ENCODE measurements at places on chromosomes 1 and 21.

- DNase-seq, result no peak
These were observed 54.6 kb upstream of the BOLA1 start for GRCh38 chr1:149844650-149845255.

DNA sequence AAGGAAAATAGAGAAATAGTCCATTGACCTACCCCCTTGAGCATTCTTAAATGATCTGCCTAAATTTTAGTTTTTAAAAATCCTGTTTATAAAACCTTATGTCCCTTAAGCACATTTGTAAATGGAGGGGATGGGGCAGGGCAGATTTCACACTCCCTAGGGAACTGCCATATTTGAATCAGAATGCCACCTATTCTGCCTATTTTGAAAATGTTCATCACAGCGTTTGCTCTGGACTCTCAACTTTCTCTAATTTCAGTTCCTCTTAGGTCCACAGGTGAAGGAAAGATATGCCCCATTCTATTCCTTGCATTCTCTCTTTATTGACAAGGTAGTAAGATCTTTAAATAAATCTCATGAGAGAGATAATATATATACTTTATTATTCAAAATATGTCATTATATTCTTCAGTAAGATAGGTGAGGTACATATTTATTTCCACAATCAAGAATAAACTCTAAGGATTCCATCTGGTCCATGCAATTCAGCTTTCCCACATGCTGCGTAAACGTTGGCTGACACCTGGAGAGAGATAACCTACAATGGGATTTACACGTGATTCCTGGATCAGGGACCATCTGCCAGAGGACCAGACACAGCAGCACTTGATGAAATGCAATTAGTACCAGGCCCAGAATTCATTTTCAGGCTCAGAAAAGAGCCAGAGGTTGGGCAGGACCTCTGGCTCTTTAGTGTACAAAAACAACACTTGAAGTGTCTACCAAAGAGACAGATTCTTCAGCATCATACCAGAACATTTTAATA is 1.2 kb upstream of the LPGAT1 start:
- no peak for DNase-seq

- peak; percentile 51 for DNase-seq
These were observed 6.6 kb downstream of the CCDC190 start for GRCh38 chr1:162854245-162854882.

DNA sequence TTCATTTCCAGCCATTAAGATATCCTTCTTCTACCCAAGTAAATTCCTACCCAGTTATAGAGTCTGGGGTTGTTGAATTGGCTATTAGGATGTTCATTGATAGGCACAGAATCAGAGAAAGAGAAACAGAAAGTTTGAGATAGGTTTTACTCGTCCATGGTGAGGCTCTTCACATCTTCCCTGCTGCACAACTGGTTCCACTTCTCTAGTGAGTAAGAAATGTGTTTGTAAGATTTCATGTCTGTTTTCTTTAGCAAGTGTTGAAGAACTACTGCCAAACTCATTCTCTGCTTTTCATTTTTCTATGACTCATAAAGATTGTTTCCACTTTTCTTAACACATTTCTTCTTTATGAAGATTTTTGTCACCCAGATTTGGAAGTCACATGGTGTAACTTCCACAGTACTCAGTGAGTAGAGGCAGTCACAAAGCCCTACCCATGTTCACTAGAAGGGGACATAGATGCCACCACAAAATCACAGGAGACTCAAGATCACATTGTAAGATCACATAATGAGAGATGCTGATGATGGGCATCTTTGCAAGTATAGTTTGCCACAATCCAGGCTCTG is 152.3 kb downstream of the SNX7 start:
- DNase-seq, result no peak

GRCh38 chr1:230254265-230254664 is 171.9 kb downstream of the PGBD5 start:
- DNase-seq, result no peak

GRCh38 chr1:85277802-85278201 is 1.4 kb upstream of the BCL10 start:
- DNase-seq, result no peak

DNA sequence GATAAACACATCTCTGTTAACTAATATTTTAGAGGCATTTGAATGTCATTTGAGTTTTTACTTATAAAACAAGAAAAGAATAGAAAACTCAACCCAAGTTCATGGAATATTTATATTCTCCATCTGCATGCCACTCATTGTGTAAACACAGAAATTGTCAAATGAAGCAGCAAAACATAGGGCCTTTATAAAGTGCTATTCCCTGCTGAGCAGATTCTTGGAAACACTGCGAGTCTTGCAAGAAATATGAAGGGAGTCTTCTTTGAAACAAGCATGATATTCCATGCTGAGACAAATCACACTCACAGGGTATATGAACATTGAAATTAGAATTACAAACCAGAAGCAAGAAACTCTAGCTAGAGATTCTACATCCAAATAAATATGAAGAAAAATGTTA is 655.8 kb downstream of the BRINP3 start:
- no peak for DNase-seq

- no peak for DNase-seq
These were observed 125.9 kb downstream of the HFM1 start for GRCh38 chr1:91278754-91279153.

DNA sequence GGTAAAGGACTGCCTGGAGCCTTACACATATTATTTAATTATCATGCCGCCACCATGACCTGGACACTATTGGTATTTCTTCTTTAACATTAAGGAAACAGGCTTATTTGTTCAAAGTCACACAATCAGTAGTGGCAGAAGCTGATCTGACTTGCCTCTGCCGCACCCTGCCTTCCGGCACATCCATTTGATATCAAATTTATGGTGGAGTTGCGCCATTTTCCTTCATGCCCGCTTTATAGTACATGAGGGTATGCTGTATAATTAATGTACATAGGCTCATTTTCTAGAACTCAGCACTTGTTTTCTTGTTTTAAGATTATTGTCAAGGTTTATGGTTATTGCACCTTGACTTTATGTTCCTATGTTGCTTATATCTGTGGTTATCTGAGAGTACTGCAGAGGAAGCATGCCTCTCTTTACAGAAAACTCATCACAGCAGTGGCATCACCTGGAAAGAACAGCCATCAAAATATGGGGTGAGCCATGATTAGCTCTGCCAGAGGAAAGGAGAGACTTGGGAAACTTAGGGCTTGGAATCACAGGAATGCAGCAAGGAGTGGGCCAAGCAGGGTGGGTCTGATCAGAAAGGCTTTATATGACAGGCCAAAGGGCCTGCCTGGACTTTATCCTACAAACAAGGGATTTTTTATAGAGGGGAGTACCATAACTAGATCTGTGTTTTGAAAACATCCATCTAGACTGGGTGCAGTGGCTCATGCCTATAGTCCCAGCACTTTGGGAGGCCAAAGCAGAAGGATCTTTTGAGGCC is 72.2 kb upstream of the GJB5 start:
- DNase-seq, result no peak

DNA sequence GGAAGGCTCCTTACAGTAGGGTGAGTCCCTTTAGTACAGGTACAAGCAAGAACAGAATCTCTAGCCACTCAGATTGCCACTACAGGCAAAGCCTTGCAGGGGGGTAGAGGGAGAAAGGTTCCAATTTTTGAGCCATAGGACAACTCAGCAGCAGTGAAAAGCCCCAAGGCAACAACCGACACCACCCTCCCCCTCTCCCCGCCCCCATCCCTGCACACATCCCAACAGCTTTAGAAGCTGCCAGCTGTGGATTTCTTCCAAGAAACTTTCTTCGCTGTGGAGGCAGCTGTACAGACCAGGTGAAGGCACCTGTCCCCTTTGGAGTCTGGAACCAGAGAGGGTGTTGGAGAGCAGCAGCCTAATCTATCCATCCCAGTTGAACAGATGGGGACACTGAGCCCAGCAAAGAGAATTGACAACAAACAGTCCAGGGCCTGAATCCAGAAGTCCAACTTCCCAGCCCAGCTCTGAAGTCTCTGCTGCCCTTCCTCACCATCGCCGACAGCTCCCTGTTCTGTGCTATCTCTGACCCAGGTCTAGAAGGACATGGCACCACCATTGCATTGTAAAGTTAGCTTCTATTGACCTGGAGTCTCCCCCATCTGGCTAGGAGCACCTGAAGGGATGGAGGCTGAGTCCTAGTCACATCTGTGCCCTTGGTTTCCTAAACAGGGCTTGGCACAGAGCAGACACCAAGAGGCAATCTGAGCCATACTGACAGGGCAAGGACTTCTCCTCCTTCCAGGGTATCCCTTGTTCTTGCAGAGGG is 2.2 kb downstream of the TENT5B start:
- DNase-seq, result no peak

DNA sequence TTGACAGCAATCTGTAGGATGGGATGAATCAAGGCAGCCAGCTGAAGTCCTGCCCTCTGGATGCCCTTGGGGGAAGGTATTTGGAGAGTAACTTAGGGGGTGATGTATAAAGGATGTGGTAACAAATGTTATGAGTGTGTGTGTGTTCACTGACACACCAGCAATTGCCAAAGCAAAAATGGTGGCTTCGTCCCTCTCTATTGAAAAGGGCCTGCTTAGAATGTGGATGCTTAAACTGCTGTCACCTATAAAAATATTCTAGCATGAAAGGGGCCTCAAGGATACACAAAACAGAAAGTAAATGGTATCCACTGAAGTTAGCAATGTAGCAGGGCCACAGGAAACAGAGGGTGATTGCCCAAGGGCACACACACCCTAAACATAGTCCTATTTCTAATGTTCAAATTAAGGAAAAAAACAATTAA is 15.1 kb upstream of the AIM2 start:
- DNase-seq, result no peak

DNA sequence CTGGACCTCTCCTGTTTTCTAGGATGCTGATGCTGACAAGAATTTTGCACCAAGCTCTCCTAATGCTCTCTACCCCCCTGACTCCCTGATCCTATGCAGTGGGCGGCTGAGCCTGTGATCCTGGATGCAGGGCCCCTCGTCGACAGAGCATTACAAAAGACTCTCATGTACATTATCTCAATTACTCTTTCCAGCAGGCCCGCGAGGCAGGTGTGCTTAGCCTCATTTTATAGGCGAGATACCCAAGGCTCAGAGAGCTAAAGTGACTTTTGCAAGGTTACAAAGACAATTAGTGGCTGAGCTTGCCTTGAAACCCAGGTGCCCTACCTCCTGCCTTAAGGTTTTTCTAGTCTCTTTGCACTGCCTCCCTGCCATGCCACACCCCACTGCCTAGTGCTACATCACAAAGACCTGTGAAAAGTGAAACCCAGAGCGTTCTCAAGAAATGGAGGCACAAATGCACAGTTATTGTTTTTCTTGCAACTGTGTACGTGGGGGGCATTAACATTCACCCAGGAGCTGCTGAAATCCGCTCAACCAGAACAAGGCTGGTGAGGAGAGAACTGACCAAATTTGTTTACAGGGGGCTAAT is 10.0 kb upstream of the C8A start:
- no peak for DNase-seq

- no peak for DNase-seq
These were observed 21.9 kb upstream of the NBL1 start for GRCh38 chr1:19622204-19622603.

DNA sequence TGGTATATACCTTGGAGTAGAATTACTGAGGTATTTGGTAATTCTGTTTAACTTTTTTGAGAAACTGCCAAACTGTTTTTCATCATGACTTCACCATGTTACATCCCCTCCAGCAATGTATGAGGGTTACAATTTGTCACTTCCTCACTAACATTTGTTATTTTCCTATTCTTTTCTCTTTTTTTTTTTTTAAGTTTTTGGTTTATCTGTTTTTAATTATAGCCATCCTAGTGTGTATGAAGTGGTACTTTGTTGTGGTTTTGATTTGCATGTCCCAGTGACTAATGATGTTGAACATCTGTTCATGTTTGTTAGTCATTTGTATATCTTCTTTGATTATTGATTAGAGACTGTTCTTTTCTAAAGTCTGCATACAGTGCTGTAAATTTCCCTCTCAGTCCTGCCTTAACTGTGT is 147.3 kb downstream of the HS2ST1 start:
- DNase-seq, result no peak

- no peak for DNase-seq
These were observed 967.8 kb upstream of the NCAM2 start for GRCh38 chr21:20030390-20030789.

- DNase-seq, result no peak
These were observed 140.4 kb upstream of the KCNE2 start for GRCh38 chr21:34223376-34223775.

DNA sequence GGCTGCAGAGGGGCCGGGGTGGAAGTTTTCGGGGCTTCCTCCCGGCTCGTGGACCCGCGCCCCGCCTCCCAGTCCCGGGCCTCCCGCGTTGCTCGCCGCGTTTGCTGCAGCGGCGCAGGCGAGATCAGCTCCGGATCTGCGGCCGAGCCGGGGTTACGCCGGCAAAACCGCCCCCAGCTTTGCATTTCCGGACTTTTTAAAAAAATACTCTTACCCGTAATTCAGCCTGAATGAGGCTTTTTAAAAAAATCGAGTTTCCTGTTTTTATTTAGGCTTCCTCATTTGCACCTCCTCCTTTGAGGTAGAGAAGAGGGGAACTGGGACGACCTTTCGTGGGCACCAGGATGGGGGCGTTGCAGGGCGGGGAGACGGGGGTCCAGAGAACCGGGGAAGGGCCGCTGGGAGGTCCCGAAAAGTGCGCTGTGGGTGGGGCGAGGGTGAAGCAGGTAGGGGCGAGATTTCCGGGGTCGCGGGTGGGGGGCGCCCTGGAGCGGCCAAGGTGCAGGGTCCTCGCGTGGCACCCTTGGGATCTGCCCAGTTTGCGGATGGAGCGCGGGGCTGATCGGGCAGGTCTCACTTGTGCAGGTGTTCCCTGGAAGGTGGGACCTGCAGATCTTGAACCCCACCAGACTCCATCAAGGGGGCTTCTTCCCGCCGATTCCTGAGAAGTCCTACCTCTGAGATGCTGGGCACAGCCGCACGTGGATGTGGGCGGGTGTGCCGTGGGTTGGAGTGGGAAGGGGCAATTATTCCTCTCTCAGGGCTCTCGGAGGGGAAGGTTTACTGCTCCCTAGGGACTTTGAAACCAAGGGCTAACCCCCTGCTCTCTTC is 1.1 kb downstream of the PIK3CD start:
- DNase-seq, result peak; percentile 34

DNA sequence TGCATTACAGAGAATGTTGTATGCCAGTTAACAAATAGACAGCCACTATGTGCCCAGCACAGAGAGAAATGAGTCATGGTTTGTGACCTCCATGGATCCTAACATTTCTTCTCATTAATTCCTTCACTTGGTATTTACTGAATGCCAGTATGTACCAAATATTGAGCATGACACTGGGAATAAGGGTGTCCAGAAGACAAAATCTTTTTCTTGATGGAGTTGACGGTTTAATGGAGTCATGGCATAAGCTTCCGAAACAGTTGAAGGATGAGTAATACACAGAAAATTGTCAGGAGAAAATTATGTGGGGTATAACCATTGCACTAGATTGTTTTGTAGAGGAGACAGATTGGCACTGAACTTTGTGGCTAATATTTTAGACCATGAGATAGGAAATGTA is 36.9 kb downstream of the PTGFR start:
- DNase-seq, result no peak

Data from T-helper 2 cell (primary cell).